ENCODE measurements at places on chromosomes 6 and 20.

DNA sequence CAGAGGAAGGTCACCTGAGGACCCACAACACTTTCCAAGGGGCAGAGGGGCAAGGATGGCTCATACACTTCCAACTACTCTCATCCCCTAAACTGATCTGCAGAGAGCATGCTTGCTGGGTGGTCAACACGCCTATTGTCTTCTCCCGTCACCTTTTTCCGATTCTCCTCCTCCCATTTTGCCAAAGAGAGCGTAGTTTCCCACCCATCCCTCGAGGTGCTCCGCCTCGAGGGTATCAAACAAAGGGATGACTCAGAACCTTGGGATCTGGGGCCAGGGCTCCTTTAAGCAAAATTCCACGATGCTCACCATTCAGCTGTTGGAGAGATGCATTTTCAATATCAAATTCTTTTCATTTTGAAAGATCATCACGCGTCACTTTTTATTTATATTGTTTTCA lies 507.5 kb upstream of the SULF2 start:
- no peak for DNase-seq

DNA sequence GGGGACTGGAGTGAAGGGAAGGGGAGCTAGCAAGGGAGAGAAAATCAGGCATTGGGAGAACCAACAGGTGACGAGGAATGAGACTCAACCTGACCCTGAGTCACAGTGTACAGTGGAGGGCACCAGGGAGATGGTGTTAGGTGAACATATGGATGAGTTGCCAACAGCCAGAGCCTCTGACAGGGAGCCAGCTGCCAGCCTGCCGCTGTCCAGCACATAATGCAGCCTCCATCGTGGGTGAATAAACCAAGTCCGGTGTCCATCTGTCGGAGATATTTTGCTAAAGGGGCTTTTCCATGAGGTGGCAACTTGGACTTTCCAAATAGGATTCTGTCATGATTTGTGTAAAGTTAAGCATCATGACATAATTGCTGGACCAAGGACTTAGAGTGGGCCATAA lies 88.1 kb downstream of the CDH4 start:
- DNase-seq: no peak

GRCh38 chr6:90220273-90220672 lies 76.4 kb downstream of the BACH2 start:
- no peak for DNase-seq

DNA sequence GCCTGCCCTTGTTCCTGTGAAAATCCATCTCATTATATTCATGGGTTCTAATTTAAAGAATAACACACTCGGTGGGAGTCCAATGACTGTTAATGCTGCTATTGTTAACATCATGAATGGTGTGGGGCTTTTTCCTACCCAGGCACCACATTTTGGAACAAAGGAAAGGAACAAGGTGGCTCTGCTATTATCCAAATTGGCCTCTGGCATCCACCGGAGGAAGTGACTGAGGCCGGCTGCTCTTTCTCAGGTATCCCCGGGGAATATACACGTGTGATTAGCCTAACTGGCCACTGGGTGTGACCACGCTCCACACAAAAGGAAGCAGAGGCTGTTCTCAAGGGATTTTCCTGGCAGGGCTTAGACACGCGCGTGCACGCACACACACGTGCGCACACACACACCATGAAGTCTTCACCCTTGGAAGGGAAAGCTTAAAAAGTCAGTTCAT lies 601.2 kb upstream of the ARID1B start:
- DNase-seq: no peak

GRCh38 chr6:168078175-168078942 lies 653 bp downstream of the FRMD1 start:
- no peak for DNase-seq

DNA sequence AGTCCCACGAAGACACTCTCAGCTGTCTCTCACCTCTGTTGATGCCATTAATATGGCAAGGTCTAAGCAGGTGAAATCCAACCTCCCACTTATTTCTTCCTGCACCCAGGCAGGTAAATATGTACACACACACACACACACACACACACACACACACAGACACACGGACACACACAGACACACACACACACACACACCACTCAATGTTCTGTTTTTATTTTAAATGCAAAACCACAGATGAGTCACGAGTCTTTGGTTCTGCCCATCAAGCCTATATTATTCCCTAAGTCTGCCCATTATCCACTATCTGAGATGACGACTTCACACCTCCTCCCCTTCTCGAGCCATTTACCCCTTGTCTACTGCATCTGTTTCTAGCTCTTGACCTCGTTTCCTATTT lies 344.7 kb downstream of the CDH26 start:
- DNase-seq: no peak

- no peak for DNase-seq
These were observed 181.0 kb downstream of the GJA1 start for GRCh38 chr6:121616406-121616805.

DNA sequence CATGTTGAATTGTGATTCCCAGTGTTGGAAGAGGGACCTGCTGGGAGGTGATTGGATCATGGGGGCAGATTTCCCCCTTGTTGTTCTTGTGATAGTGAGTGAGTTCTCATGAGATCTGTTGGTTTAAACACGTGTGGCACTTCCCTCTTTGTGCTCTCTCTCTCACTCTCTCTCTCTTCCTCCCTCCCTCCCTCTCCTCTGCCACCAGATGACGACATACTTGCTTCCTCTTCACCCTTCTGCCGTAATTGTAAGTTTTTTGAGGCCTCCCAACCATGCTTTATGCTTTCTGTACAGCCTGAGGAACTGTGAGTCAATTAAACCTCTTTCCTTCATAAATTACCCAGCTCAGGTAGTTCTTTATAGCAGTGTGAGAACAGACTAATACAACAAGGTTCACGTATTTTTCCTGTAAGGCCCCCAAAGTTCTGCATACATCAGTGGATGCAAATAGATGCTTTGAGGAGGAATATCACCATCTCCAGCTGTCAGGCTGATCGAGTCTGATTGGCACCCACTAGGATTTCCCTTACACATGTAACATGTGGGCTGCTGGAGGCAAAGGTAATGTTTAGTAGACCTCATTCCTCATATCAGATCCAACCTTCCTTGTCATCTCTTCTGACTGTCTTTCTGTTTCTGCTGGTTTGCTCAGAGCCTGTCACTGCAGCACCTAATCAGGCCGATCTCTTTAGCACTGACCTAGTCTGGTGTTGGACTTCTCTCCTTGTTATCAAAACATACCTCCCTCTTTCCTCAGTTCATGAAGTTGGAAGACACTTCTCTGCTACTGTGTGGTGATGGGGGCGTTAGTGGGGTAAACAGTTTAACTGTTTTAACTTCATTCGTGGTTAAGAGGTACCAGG lies 54.3 kb upstream of the BACH2 start:
- DNase-seq: no peak

GRCh38 chr6:31299511-31299910 lies 27.6 kb upstream of the HLA-C start:
- no peak for DNase-seq

GRCh38 chr6:35302604-35303241 lies 5.1 kb downstream of the DEF6 start:
- DNase-seq: no peak

DNA sequence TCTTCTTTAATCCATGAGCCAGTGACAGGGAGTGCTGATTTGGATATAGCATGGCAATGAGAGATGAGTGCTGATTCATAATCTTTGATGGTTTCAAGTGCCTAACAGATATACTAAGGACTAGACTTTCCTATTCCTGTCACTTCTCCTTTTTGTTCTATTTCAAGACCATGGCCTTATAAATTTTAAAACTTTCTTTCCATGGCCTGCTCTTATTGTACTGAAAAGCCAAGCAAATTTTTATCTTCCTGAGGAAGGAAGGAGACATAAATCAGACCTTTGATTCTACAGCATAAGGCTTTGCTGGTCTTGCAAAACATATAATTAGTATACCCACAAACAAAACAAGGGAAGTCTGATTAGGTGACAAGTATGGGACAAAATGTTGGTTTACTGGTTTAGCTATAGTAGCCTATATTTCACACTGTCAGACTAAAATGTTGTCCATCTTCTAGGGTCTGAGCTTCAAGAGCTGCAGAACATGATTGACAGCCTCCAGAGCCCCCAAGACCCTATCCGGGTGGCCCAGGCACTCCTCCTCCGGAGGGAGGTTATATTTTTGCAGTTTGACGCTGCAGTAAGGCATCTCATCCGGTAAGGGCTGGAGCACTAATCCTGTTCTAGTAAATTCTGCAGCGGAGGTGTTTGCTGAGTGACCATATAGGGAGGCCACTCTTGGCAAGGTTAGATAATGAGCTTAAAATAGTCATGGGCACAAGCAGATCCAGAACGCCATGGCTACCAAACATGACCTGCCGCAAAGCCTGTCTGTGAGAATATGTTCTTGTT lies 82.3 kb downstream of the CD164 start:
- no peak for DNase-seq

DNA sequence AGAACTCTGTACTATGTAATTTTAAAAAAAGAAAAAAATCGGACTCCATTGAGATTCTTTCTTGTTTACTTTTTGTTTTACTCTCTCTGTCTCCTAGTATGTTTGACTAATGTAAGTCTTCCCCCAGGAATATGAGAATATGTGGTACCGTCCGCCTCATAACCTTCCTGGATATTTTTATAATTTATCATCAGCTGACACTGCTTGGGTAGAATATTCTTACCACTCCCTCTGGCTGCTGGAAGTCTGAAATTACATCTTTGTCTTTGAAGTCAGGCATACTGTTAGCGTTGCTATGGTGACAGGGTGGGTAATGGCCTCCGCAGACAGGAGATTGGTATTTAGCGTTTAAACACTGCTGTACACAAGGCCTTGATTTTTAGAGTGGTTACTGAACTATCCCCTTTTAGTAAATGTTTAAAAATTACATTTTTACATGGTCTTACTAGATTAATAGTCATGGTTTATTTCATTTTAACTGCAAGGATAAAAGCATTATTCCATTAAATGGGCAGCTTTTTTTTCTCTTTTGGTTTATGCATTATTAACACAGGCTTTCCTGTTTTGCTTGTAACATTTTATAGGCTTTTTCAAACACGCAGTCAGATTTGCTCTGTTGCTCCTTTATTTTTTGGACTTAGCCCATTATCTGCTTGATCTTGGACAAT lies 176.4 kb downstream of the ARID1B start:
- peak; percentile 87 for DNase-seq

DNA sequence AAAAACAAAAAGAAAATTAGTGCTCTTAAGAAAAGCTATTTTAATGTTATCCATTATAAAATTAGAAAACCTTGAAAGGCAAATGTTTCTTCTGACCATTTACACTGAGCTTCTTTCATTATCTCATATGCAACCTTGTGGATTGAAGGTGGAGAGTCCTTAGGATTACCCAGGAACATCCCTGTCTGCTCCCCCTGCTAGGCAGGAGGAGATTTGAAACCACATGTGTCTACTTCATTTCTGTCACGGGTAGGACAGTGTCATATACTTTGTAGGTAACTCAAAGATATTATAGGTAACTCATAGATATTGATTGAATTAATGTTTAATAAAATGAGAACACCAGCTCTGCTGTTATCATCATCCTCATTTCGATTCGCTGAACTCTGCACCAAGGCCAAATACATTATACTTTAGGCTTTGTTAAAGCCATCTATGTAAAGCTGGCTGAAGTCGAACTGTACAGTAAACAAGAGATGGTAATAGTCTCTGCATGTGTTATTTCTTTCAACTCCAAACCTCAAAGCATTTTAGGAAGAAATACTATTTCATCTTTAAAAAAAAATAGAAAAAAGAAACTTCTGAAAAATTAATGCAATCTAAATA lies 49.5 kb downstream of the HDAC2 start:
- DNase-seq: no peak
